ENCODE measurements at places on chromosomes 16 and 17.

DNA sequence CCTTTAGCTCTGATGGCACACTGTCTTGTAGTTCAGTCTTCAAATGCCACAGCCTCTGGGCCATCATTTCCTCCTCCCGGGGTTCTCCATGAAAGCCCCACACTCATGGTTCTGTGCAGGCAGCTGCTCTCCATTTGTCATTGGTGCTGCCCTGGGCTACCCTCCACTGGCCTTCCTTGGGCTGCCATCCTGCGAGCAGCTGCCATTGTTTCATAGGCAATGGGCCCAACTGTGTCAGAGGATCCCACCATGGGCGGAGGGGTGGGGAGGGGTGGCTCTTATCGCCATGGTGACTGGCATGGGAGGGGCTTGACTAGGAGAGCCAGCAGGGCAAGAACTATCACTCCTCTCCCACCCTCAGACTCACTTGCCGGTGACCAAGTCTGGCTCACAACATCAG is 38.6 kb upstream of the BRD7 start:
- DNase-seq, result no peak

DNA sequence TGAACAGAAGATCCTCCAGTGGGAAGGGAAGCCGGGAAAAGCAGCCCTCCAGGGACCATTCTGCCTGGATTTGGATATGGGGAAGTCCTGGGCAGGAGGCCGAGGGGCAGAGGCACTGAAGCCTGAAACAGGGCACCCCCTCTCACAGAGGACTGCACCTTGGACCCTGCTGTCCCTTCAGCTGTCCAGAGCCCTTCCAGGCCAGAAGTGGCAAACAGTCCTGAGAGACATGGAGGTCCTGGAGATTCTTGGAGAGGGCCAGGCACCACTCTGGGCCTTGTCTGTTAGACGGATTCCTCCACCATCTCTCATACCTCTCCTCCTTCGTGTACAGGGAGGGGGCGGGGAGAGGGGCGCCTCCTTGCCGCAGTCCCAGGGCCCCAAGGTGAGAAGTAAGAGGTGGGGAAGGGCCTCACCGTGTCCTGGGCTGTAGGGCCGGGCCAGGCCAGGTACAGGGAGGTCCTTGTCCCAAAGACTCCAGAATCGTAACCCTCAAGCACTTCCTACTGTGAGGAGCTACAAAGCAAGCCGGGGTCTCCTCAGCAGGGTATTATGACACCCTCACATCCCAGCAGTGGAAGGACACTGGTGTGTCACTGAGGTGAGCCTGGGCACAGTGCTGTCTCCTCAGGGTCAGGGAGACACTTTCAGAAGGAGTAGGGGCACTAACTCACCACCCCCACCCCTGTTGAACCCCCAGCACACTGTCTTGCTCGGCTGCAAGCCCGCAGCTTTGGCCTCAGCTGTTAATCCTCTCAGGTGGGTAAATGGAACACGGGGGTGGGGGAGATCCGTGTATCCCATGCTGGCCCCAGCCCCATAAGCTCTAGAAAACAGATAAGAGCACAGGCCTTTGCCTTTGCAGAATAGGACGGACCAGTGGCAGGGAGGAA is 16.6 kb upstream of the TBX2 start:
- DNase-seq, result no peak

DNA sequence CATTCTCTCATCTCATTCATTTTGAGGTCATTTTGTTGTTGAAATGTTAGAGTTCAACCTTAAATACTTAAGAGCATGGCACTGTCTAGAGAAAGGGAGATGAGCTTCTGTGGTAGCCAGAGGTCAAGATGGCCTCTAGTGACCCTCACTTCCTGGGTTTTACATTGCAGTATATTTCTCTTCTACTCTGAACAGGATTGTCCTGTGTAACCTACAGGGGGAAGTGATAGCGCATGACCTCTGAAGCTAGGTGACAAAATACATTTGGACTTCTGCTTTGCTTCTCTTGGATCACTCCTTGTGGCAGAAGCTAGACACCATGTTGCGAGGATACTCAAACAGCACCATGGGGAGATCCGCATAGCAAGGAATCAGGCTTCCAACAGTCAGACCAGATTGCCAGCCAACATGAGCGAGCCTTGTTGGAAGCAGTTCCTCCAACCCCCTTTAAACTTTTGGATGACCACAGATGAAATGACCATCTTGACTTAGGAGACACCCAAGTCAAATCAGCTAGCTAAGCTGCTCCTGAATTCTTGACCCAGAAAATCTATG is 748.4 kb downstream of the MAF start:
- no peak for DNase-seq

DNA sequence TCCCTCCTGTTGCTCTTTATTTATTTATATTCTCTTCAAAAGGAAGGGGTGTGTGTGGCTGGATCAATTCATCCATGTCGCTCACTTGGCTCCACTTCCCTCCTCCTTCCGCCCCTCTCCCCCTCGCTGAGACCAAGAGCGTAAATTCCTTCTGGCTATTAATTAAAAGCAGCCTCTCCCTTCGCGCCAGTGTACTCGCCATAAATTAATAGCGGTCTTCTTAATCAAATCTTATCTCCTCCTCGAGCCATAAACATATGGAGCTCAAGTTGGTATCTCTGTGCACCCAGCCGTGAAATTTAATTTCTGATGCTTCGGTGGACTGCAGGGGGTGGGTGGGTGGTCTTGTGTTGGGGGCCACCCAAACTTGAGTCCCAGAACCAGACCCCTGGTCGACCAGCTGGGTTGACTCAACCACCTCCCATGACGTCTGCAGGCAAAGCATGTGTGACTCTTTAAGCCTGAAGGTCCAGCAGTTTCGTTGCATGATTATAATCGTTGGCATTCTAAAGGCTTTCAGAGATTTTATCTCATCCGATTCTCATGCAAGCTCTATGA is 57.9 kb downstream of the SDK2 start:
- no peak for DNase-seq

DNA sequence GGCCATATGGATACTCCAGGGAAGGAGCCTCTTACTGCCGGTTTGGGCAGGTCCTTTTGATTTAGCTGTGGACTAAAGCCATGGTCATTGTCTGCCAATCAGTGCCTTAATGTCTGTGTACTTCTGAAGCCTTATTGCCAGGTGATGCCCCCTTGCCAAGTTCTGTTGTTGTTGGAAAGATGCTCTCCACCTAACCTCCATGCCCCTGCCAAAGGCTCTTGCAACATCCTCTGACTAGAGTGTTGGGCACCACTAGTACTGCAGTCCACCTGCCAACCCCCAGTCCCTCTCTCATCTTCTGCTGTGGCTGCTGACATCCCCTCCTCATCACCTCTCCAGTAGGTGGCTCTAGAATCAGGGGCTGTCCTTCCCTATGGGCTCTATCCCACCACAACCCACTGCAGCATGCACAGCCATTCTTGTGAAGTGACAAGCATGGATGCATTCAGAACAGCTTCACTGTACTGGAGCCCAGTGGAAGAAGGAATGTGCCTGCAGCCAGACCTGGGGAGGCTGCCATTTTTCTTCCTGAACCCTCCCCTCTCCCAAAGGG is 375.3 kb upstream of the CDH5 start:
- DNase-seq, result no peak

GRCh38 chr17:30401097-30401496 is 22.4 kb downstream of the CPD start:
- no peak for DNase-seq

GRCh38 chr16:13856398-13856797 is 63.6 kb upstream of the ERCC4 start:
- DNase-seq, result no peak

- no peak for DNase-seq
Measured at GRCh38 chr16:84194470-84195200, 3.7 kb downstream of the ADAD2 start.

DNA sequence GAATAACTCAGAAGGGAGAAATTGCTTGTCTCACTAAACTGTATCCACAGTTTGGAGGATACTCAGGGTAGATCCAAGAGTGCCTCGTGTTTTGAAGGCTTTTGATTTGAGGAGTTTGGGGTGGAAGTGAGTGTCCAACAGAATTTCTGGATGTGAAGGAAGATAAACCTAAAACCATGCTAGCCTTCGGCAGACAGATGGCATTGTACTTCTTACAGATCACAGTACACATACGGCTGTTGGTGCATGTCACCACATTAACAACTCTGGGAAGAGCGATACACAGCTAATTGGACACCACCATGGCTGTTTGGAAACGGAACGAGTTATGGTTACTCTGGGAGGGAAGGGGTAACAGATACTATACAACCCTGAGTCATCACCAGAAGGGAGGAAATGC is 420.4 kb downstream of the GRIN2A start:
- no peak for DNase-seq

Measured in fibroblast of skin of left biceps (primary cell).